Lung (tissue), 17 donors: ENCODE measurements at places on chromosomes 4 and X. TPM values are rescaled to one million over a fixed set of nuclear protein-coding genes. Genes with fewer than 3 reads are reported as not detected.

GRCh38 chr4:14994242-14994641 is 8.0 kb upstream of the CPEB2 start:
- DNase-seq: no peak

- DNase-seq: peak; percentile 18
Measured at GRCh38 chr4:55435141-55435841, 39.5 kb downstream of the TMEM165 start.

DNA sequence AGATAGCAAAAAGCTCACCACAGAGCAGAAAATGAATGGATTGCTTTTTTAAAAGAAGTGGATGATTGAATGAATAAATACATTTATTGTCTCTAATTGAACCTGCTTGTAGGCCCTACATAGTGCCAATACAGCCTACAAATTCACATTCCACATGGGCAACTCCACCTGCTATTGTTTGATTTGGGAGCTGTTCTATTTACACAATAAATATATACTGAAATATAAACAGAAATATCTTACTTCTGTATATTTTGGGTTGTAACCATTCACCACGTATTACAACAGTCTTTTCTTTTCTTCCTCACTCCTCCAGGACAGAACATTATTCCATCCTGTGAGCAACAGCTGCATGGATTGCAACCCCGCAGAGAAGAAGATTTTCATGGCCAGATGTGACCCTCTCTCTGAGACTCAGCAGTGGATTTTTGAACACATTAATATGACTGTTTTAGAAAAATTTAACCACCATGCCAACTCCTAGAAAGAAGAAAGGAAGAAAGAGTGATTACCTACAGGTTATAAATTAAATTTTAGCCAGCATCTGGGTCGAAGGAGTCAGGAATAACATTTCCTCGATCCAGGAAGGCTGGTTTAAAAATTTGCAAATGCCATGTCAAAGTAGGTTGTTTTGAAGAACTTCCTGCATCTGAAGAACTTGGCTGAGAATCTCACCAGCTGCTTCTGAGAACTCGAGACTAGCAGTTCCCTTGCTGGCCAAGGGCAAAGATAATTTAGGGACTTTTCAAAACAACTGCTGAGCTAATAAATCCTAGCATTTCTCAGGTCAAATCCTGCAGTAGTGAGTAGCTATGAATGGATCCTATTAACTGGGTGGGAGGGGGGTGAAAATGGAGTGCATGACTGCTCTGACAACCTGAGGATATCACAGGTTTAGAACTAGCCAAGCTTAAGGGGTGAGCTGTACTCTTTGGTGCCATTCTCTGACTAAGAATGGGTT is 128.7 kb upstream of the GALNT7 start:
- peak; percentile 73 for DNase-seq

DNA sequence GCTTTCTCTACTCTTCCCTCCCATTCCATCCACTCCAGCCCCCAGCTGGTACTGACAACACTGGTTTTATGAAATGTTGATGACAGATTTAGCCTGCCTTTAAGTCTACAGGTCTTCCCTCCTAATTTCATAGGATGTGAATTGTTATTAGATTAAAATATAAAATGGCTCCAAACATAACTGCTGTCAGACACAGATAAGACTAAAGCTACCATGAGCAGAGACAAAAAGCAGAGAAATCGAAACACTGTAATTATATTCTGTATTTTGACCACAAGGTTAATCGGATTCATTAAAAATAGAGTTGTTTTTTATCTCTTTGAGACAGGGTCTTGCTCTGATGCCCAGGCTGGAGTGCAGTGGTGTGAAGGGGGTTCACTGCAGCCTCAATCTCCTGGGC is 28.3 kb downstream of the SEC24D start:
- DNase-seq: no peak

CACNA1F gene
- total RNA-seq: 0.55 TPM

KDR gene
- 43.9 TPM for total RNA-seq

PCDH18 gene
- 106 TPM for total RNA-seq
